M059J (cell line): ENCODE measurements at places on chromosomes 7 and 10.

DNA sequence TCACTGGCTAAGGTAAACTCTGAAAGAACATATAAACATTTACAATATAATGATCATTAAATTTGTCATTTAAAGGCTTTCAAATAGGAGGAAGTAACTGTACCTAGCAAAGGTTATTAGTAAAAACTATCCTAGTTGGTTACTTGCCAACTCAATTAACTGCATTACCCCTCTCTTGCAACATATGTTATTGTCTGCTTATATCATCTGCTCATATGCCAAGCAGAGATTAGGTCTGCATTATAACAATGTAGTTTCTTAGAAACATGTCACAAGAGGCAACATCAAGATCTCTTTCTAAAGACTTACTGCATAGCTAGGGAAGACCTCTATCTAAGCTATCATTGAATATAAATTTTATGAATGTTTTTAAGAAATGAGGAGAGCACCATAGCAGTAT lies 132.5 kb downstream of the RELN start:
- no peak for DNase-seq

DNA sequence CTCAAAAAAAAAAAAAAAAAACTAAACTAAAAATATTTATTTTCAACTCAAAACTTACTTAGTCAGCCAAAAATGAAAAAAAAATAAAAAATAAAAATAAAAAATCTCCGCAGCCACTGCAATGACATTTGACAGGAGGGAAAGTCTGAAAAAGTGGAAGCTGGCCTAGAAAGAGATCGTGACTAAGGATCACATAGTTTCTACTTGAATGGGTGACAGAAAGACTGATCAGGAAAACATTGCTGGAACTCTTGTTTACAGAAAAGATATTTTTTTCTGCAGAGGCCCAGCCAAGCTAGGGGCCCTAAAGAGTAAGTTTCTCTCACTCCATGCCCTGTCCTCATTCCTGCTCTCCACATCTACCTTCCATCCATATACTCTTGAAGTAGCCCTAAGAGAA lies 92.8 kb upstream of the KCND2 start:
- no peak for DNase-seq

GRCh38 chr10:5546891-5547680 lies 22.3 kb downstream of the CALML3 start:
- DNase-seq: peak; percentile 89

DNA sequence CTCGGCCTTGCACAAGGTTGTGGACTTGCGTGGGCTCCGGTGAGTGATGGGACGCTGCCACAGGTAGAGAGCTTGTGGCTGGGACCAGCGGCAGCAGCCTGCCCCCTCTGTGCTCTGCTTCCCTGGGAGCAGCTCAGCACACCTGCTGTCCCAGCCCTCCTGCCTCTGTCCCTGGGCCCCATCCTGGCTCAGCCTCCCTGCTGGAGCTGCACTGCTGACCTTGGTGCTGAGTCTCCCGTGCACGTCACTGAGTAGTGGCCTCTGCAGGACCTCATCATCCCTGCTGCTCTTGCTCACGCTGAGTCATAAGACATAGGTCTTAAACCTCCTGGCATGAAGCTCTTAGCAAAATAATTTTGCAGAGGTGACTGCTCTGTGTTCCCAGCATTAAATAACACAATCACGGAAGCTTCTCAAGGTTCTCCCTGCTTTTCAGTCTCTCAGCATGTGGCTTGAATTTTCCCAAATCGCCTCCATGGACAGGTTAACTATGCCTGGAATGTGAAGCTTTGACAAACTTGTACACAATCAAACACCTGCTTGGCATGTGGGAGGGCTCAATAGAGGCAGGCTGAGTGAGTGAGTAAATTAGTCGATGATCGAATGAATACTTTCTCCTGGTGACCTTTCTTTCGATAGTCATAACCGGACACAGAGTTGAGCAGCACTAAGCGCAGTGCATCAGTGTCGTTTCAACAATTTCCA lies 63.8 kb upstream of the NPS start:
- peak; percentile 32 for DNase-seq

- DNase-seq: no peak
Observed at GRCh38 chr7:46999866-47000265, 582.0 kb downstream of the TNS3 start.

- DNase-seq: no peak
Observed at GRCh38 chr10:59323036-59323459, 39.3 kb downstream of the FAM13C start.

DNA sequence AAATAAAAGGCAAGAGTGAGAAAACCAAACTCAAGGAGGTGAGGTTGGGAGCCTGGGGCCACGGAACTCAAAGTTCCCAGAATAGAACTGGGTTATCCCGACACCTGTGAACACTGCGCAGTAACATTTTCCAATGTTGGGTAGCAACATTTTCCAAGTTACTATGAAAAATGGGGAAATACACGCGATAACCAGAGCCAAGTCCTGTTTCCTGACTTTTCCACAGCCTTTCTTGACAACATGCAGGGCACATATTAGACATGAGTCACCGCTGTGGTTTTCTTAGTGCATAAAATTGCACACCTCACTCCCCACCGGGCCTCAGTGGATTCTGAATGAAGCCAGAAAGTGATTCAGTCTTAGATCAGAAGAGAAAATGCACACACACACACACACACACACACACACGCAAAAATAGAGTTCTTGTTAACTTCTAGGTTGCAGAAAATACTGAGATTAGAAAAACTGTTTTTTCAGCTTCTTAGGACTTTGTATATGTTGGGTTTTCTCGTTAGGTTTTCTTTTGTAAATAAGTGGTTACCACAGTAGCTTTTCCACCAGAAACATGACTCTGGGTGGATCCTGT lies 70.0 kb downstream of the CAMK1D start:
- peak; percentile 94 for DNase-seq

- DNase-seq: peak; percentile 76
Observed at GRCh38 chr10:119189811-119190282, 11.2 kb upstream of the PRDX3 start.

- no peak for DNase-seq
Observed at GRCh38 chr10:129467359-129468064, 471 bp downstream of the MGMT start.

GRCh38 chr10:3584926-3585784 lies 199.9 kb downstream of the KLF6 start:
- DNase-seq: no peak

GRCh38 chr10:71721313-71721712 lies 1.7 kb upstream of the C10orf105 start:
- DNase-seq: no peak

GRCh38 chr10:105834261-105835059 lies 1193.4 kb downstream of the SORCS3 start:
- DNase-seq: no peak

GRCh38 chr7:135666846-135667245 lies 4.5 kb downstream of the STMP1 start:
- no peak for DNase-seq

- peak; percentile 23 for DNase-seq
Observed at GRCh38 chr7:135959646-135960363, 17.4 kb downstream of the MTPN start.

- no peak for DNase-seq
Observed at GRCh38 chr10:110355922-110356627, 51.4 kb upstream of the SMNDC1 start.

- DNase-seq: peak; percentile 59
Observed at GRCh38 chr7:151313857-151314256, 27.8 kb upstream of the NUB1 start.

GRCh38 chr7:35805876-35806275 lies 5.0 kb downstream of the SEPTIN7 start:
- no peak for DNase-seq

GRCh38 chr10:132753596-132753995 lies 32.4 kb downstream of the NKX6-2 start:
- no peak for DNase-seq

GRCh38 chr10:734481-734880 lies 45.0 kb upstream of the DIP2C start:
- peak; percentile 40 for DNase-seq

DNA sequence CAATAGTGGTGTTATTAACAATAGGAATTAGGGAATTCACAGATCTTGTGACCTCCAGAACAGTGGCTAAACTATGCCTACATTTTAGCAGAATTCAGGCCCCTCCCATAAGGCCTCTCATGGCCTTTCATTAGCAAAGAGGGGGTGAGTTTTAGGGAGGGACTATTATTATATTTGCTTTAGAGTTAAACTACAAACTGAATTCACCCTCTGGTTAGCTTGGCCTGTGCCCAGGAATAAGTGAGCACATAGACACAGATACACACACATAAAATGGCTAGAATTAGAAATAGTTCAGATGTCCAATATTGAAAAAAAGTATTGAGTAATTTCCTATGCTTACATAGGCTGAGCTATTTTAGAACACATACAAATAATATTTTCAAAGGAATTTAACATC lies 818.8 kb upstream of the COBL start:
- DNase-seq: no peak

DNA sequence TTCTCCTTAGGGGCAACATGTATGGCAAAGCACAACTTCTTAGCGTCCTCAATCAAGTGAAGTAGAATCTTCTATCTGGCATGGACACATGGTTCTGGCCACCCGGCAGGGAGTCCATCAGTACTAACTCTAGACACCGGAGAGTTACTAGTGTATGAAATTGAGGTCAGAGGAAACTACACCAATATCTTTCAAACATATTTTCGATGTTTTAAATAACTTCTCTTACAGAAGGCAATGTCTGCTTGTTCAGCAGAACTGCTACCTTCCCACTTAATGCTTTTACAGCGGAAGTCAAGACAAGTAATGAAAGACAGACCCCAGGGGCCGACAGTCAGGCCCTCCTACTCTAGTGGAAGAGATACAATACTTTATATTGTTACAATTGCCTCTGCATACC lies 89.9 kb downstream of the RNF216 start:
- DNase-seq: no peak

DNA sequence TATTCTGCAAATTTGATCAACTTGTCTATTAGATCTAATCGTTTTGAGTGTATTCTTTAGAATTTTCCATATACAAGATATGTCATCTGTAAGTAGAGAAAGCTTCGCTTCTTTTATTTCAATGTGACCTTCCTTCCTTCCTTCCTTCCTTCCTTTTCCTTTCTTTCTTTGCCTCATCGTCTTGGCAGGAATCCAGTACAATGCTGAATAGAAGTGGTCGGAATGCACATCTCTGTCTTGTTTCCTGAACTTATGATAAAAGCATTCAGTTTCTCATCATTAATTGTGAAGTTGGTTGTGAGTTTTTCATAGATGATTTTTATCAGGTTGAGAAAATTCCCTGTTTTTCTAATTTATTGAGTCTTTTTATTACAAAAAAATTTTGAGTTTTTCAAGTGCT lies 300.7 kb upstream of the ZNF32 start:
- no peak for DNase-seq

DNA sequence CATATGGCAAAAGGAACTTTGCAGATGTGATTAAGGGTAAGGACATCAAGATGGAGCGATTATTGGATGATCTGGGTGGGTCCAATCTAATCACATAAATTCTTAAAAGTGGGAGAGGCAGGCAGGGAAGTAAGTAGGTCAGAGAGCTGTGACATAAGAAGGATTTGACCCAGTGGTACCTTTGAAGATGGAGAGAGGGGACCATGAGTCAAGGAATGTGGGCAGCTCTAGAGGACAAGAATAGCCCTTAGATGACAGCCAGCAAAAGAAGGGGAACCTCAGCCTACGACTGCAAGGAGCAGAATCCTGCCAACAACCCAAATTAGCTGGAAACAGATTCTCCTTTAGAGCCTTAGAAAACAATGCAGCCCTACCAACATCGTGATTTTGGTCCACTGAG lies 34.5 kb downstream of the LAMB1 start:
- DNase-seq: no peak

- no peak for DNase-seq
Observed at GRCh38 chr10:86508217-86508616, 13.4 kb downstream of the WAPL start.

DNA sequence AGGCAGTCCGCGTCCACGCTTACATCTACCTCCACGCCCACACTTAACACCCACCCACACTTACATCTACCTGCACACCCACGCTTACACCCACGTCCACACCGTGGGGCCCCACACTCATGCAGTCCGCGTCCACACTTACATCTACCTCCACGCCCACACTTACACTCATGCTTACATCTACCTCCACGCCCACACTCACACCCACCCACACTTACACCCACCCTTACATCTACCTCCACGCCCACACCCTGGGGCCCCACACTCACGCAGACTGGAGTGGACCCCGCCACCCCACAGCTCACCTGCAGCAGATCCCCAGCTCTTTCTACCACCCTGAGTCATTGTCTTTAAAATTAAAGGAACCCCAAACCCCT lies 32.4 kb upstream of the PWWP2B start:
- no peak for DNase-seq

DNA sequence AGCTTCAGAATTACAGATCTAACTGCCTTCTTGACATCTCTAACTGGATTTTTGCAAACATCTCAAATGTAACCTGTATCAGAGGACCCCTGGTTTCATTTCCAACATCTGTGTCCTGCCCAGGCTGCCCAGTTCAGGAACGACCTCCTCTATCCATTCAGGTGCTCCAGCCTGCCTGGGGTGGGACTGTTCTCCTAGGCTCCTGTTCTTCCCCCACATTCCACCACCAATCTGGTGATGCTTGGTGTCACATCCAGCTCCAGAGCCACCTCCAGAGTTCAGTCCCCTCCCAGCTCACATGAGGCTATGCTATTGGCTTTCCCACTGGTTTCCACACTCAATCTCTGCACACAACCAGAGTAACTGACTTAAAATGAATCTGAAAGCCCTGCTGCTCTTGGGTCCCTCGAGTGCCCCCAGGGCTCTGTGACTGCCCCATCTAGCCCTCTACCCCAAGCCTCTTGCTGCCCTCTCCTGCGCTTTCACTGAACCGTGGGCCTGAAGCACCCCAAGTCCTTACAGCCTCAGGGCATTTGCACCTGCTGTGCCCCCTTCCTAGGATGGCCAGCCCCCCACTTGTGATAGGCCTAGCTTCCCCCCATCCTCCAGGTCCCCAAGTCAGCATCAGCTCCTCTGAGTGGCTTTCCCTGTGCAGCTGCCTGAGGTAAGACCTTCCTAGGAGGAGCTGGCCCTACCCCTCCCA lies 46.1 kb downstream of the PPIF start:
- no peak for DNase-seq

- peak; percentile 42 for DNase-seq
Observed at GRCh38 chr7:137342828-137343261, 688 bp downstream of the PTN start.

DNA sequence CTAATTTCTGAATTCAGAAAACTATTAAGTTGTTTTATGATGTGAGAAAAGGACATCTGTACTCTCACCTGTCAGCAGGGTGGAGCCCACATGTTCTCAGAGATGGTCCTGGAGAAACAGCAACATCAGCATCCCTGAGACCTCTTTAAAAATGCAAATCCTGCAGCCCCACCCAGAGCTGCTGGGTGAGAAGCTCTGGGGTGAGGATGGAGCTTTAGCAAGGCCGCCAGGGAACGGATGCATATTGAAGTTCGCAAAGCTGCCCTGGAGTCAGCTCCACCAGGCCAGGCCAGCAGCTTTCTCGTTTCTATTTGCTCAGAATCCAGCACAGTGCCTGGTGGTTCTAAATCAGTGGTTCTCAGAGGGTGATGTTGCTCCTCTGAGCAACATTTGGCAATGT lies 49.1 kb downstream of the PRKCQ start:
- DNase-seq: no peak

DNA sequence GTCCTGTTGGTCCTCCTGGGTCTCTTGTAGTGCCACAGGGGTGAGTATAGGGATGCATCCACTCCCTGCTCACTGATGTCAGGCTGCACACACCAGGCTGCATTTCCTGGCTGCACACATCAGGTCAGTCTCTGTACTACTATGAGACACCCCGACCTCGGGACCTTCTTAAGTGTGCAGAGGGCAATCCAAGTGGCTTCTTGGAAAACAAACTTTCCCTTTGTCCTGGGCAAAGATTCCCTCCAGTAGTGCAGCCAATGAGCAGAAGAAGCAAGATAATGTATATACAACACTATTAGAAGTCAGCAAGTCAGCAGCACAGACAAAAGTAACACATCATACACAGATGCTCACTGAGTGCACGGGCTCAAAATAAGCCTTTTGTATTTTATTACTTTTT lies 493.5 kb downstream of the GRID1 start:
- no peak for DNase-seq
